ENCODE measurements at places on chromosomes 12 and 14.
A peak's percentile ranks its signal among the peaks of the same experiment; 100 is the strongest.

- no peak for DNase-seq
Measured at GRCh38 chr14:33764876-33765650, 185.8 kb downstream of the EGLN3 start.

GRCh38 chr14:55699131-55700057 lies 119.4 kb downstream of the KTN1 start:
- DNase-seq, result no peak

GRCh38 chr14:53389202-53389601 lies 236.1 kb upstream of the DDHD1 start:
- no peak for DNase-seq

- no peak for DNase-seq
Measured at GRCh38 chr14:84343656-84344055, 1186.3 kb upstream of the FLRT2 start.

DNA sequence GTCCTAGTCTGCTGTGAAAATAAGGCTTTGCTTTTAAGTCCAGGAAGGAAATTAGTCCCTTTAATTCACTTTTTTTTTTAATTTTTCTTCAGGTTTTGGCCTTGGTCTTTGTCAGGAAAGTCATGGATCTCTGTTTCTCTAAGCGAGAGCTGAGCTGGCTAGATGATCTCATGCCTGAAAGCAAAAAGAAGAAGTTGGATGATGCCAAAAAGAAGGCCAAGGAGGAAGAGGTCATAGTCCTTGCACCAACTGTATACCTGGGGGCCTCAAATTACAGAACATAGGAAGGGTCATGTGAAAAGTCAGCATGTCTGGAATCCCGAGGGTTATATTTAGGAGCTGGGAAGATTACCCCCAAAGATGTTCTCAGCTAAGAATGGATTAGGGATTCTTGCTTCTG lies 72.3 kb downstream of the SLC4A8 start:
- no peak for DNase-seq

GRCh38 chr12:131986910-131987309 lies 37.2 kb downstream of the EP400 start:
- DNase-seq, result no peak

DNA sequence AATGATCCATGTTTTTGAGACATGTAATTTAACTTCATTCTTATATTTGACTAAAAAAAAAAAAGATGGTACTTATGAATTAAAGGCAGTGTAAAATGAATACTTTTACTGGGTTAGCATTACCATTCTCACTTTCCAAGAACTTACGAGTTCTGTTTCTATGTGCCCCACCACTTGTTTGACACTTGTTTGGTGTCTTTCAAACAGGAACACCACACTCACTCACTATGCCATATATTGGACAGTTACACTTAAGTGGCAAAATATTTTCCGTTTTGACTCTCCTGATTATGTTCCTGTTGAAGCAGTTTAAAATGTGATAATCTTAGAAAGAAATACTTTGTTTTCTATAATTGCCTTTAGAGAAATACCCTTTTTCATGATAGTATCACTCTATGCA lies 56.6 kb upstream of the ATXN7L3B start:
- no peak for DNase-seq

GRCh38 chr12:79514730-79515529 lies 175.8 kb downstream of the PAWR start:
- DNase-seq, result no peak

GRCh38 chr14:52878469-52878868 lies 72.4 kb downstream of the FERMT2 start:
- no peak for DNase-seq

- no peak for DNase-seq
Measured at GRCh38 chr14:24988760-24989159, 61.2 kb downstream of the STXBP6 start.

DNA sequence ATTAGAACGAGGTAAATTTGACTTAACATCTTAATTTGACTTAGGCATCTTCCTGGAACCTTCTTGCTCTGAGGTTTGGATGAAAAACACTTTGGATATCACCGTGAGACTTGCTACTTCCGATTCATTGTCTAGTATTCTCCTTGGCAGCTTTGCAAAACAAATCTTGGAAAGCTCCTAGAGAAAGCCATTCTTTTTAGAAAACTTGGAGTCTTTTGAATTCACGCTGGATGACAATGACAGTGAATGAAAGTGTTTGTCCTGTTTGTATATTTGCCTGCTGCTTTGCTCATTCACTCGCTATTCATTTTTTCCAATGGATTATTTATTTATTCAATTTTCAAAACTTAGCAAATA lies 222.1 kb upstream of the HMGA2 start:
- DNase-seq, result no peak

DNA sequence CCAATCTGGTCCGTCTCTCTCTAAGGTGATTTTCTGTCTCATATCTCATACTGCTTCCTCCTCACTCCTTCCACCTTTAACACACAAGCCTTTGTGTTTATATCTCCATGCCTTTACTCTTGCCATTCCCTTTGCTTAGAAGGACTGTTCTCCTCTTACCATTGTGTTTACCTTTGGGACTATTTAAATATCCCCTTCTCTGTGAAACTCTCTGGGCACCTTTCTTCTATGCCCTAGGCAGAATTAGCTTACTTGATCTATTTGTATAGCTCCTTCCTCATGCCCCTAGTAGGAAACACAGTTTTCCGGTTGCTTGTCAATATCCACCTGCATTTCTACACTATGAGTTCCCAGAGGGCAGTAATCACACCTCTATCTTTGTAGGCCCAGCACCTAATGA lies 3.9 kb upstream of the AMHR2 start:
- DNase-seq, result no peak

DNA sequence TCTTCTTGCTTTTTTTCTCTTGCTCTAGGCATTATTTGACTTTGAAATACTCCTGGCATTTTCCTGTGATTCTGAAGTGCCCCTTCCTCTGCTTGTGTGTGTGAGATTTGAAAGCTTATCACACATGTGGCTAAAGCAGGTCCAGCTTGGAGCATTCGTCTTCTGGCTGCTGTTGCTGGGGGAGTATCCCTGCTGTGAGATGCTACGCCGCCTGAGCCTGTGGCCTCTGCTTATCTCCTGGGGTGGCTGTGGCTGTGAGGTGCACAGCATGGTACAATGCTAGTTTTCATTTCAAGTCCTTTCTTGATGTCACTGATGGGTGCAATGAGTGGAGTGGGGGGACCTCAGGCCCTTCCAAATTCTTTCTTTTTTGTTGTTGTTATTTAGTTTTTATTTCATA lies 371.8 kb downstream of the ZFP36L1 start:
- no peak for DNase-seq

- peak; percentile 80 for DNase-seq
Measured at GRCh38 chr12:11958221-11959091, 112.3 kb upstream of the BCL2L14 start.

DNA sequence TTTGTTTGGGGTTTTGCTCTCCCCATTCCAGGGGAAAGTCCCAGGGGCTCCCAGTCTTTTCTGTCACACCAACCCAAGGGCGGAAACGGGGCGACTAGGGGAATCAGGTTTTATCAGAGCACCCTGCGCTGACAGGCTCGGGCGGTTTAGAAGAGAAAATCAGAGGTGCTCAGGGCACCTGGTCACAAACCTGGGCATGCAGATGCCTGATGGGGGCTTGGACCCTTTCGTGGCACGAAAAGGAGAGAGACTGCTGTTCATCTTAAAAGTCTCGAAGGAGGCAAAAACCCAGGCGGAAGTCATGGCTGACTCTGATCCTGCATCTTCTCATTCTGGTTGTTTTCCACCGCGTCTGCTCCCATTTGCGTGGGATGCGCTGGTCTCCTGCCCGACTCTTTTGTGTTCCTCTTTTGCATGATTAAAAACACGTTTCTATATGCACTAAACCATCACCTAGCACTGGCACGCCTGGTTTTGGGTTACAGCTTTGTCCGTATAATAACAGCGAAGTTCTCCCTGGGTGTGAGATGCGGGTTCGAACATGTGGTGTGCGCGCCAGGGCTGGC lies 13.2 kb downstream of the OTX2 start:
- no peak for DNase-seq

GRCh38 chr14:48563489-48563888 lies 888.1 kb upstream of the MDGA2 start:
- no peak for DNase-seq

DNA sequence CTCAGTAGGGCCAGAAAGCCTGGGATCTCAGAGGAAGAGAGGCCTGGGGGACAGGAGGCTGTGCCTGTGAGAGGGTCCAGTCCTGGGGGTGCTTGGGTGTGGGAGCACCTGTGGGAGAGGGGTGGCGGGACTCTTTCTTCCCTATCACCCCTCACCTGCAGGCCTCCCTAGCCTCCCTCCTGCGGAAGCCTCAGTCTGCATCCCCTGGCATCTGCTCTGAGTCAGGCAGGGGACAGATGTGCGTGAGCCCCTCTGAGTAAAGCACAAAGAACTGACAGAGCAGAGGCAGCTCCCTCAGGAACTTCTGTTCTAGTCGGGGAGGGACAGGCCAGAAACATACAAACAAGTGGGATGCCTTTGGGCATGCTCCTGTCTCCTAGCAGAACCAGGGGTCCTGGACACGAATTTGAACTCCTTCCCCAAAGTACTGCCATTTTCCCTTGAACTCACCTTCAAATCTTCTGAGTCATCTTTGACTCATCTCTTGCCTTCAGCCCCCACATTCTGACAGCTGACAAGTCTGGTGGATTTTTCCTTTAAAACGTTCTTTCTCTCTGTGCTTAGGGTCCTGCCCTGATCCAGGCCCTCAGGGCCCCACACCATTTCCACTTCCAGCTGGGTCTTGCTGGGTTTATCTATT lies 8.5 kb upstream of the HSP90AA1 start:
- DNase-seq, result peak; percentile 40

DNA sequence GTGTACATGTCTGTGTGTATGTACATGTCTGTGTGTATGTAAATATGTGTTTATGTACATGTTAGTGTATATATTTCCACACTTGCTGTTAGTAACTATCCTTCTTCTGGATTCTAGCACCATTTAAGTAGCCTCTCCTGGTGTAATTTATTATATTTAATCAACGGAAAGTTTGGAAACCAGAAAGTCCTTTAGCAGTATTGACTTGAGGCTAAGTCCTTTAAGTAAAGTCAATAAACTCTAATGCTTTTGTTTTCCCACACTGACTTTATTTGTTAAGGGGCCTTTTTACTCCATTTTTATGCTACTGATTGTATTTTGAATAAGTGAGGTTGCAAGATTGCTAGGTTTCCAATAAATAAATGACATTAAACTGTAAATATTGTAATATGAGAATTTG lies 876.4 kb upstream of the SEL1L start:
- no peak for DNase-seq

GRCh38 chr12:80761838-80762237 lies 45.1 kb downstream of the MYF5 start:
- DNase-seq, result no peak

DNA sequence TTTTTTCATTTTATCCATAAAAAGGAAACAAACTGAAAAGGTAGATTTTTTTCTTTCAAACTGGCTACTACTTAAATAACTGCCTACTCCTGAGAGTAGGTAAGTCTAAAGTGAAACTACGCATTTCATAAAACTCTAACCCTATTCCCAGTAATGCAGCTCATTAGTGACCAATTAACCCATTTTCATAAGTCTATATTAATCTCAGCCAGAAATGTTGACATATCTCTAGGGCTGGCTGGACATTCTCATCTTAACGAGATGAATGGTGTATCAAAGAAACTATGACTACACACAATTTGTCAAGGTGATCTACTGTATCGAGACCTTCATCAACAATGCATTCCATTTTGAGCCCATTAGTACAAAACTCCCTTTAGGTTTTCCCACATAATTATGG lies 57.2 kb downstream of the EPS8 start:
- no peak for DNase-seq

GRCh38 chr12:68342966-68343365 lies 10.8 kb upstream of the MDM1 start:
- DNase-seq, result no peak

DNA sequence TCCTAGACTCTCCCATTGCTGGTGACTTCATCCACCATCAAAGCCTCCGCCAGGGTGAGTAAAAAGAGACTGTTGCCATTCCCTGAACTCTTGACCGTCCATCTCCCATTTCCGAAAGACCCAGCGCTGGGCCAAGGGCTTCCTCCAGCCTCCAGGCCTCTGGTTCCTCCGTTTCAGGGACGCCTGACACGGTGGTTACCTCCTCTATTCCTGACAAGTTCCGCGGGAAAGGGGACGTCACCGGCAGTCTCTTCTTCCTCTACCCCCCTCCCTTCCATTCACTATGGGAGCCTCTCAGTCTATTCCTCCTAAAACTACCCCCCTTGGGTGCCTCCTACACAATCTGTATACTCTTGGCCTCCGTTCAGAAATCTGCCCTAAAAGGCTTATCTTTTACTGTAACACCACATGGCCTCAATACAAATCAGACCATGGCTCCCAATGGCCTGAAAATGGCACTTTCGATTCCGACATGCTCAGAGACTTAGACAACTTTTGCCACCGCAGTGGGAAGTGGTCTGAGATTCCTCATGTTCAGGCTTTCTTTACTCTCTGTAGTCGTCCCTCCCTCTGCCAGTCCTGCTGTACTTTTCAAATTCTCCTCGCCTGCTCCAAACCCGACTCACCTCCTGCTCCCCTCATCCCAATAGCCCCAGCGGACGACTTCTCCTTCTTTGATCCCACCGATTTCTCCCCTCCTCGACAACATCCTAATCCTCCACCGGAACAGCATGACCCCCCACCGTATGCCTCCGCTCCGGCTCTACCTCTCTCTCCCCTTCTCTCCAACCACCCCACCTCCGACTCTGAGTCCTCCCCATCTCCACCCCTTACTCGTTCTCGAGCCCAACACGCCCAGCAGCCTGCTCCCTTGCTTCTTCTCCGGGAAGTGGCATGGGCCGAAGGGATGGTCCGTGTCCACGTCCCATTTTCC lies 70.4 kb downstream of the MOK start:
- no peak for DNase-seq

DNA sequence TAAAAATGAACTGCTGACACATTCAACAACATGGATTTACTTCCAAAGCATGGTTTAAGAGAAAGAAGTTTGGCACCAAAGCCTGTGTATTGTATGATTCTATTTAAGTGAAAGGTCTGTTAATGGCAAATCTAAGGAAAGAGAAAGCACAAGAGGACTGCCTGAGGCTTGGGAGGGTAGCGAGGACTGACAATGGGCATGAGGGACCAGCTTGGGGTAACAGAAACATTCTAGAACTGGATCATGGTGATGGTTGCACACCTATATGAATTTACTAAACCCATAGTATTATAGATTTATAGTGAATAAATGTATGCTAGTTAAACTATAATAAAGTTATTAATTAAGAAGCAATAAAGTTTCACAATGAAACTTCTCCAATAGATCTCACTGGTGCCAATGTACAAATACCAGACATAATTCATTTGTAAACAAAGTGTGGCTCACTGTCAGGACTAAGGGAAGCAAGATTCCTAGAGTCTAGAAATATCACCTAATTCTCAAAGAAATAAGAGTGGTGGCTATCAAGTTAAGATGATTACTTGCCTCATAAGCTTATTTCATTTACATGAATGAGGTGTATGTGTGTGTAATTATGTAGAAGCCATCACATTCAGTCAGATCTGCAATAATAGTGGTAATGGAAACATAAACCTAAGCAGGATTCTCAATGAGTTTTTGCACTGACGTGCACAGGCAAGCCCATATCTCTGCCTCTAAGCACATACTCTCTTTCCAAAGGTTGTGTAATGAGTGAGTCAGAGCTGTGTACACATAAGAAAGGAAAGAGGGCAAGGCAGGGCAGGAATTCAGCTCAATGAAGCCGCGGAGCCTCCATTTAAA lies 353.4 kb downstream of the KCNH5 start:
- DNase-seq, result no peak
